Activated B cell treated with CpG ODN at 0.5 μM for 24 hours (primary cell): ENCODE measurements at places on chromosomes 12 and 14. TPM values are rescaled to one million over a fixed set of nuclear protein-coding genes. Genes with fewer than 3 reads are reported as not detected.

CLEC2A gene
- total RNA-seq: not detected in 2 replicates

BATF gene
- 160 and 171 TPM in 2 replicates for total RNA-seq

NXPH4 gene
- total RNA-seq: 3.4 and 3.5 TPM in 2 replicates

SYNDIG1L gene
- total RNA-seq: not detected in 2 replicates

DNA sequence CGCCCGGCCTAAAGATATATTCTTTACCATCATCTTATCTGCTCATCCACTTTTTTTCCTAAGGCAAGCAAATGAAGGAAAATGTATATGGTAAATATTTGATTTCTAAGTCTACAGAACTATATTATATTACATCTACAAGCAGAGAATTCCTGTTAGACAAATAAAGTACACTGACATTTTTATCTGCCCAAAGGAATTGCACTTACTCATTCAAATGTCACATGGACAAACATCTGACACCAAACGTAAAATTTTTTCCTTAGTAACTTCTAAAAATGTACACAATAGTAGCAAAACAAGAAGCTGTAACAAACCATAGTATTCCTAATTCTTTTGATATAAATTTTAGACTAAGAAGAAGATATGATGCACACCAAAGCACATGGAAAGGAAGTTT, 51.0 kb downstream of the SPPL3 start:
- DNase-seq: no peak

- no peak for DNase-seq
These were observed 227.8 kb downstream of the ZFP36L1 start for GRCh38 chr14:68564826-68565759.

DNA sequence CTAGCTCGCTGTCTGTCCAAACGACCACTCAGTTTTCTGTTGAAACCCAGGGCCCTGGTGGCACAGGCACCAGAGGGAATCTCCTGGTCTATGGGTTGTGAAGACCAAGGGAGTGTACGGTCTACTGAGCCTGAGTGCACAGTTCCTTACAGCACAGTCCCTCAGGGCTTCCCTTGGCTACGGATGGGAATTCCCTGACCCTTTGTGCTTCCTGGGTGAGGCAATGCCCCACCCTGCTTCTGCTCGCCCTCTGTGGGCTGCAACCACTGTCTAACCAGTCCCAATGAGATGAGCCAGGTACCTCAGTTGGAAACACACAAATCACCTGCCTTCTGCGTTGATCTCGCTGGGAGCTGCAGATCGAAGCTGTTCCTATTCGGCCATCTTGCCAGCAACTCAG, 22.6 kb downstream of the GPHN start:
- no peak for DNase-seq

- DNase-seq: no peak
These were observed 3.7 kb downstream of the PSMB11 start for GRCh38 chr14:23045419-23046357.

GRCh38 chr12:19904819-19905218, 463.5 kb upstream of the PDE3A start:
- DNase-seq: no peak

DNA sequence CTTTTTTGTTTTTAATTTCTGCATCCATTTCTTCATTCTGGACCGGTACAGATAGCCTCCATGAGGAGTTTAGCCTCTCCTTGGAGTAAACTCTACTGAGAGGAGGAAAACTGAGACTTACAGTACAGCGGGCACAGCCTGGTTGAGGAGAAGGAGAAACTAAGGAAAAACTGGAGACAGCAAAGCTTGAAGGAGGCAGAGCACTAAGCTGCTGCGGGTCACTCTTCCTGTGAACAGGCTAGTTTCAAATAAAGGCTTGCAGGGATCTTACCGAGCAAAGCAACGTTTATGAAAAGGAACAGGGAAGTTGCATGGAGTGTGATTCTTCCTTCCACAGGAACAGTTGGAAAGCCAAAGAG, 348 bp upstream of the SSTR1 start:
- no peak for DNase-seq

- peak; percentile 23 for DNase-seq
These were observed 31.1 kb downstream of the PITPNM2 start for GRCh38 chr12:123119808-123120207.

DNA sequence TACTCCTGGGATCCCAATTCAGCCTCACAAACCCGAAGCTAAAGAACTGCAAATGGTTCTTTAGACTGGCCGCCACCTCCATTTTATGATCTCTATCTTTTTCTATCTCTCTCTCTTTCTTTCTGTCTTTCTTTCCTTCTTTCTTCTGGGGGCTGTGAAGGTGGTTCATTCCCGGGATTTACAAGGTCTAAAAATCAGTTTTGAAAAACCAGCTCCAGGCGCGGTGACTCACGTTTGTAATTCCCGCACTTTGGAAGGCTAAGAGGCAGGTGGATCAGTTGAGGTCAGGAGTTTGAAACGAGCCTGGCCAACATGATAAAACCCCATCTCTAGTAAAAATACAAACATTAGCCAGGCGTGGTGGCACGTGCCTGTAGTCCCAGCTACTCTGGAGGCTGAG, 67.2 kb upstream of the VASH1 start:
- DNase-seq: no peak

- DNase-seq: no peak
These were observed 26.7 kb downstream of the BTG1 start for GRCh38 chr12:92118826-92119536.

GRCh38 chr14:50452296-50452695, 55.6 kb upstream of the CDKL1 start:
- DNase-seq: no peak

DNA sequence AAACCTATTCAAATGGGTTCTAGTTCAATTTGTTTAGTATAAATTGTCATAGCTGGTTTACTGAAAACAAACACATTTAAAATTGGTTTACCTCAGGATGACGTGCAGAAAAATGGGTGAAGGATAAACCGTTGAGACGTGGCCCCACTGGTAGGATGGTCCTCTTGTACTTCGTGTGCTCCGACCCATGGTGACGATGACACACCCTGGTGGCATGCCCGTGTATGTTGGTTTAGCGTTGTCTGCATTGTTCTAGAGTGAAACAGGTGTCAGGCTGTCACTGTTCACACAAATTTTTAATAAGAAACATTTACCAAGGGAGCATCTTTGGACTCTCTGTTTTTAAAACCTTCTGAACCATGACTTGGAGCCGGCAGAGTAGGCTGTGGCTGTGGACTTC, 8.3 kb downstream of the CALM1 start:
- DNase-seq: no peak

- DNase-seq: no peak
These were observed 220.6 kb downstream of the SYT1 start for GRCh38 chr12:79085106-79085682.

GRCh38 chr14:55532645-55533344, 47.2 kb upstream of the KTN1 start:
- no peak for DNase-seq

DNA sequence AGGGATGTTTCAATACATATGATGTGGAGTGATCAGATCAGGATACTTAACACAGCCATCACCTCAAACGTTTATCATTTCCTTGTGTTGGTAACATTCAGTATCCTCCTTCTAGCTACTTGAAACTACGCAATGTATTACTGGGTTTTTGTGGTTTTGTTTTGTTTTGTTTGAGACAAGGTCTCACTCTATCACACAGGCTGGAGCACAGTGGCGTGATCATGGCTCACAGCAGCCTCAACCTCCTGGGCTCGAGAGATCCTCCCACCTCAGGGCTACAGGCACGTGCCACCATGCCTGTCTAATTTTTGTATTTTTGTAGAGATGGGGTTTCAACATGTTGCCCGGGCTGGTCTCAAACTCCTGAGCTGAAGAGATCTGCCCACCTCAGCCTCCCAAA, 70.2 kb upstream of the BCL11B start:
- no peak for DNase-seq
